DMS153 (cell line): ENCODE measurements at places on chromosomes 16 and 17.
A peak's percentile ranks its signal among the peaks of the same experiment; 100 is the strongest.

DNA sequence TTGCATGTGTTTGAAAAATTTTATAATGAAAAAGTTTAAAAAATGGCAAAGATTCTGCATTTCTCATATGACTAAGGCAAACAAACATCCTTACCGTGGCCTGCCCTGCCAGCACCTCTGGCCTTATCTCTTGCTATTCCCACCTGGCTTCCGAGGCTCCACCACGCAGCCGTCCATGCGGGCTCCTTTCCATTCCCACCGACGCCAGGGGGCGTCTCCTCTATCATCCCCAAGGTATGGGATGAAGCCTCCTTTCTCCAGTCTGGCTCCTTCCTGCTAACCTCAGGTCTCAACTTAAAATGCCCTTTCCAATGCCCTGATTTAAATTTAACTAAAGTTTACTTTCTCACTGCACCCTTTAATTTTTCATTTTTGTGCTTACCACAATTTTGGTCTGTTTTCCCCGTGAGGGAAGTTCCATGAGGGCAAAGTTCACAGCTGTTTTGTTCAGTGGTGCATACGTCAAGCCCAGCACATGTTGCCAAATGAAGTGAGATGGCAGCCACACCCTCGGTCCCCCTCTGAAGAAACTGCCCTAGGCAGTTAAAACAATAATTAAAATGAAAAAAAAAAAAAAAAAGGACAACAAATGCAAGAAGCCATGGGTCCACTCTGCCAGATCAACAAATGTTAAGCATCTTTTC, 13.3 kb upstream of the SDK2 start:
- no peak for DNase-seq

DNA sequence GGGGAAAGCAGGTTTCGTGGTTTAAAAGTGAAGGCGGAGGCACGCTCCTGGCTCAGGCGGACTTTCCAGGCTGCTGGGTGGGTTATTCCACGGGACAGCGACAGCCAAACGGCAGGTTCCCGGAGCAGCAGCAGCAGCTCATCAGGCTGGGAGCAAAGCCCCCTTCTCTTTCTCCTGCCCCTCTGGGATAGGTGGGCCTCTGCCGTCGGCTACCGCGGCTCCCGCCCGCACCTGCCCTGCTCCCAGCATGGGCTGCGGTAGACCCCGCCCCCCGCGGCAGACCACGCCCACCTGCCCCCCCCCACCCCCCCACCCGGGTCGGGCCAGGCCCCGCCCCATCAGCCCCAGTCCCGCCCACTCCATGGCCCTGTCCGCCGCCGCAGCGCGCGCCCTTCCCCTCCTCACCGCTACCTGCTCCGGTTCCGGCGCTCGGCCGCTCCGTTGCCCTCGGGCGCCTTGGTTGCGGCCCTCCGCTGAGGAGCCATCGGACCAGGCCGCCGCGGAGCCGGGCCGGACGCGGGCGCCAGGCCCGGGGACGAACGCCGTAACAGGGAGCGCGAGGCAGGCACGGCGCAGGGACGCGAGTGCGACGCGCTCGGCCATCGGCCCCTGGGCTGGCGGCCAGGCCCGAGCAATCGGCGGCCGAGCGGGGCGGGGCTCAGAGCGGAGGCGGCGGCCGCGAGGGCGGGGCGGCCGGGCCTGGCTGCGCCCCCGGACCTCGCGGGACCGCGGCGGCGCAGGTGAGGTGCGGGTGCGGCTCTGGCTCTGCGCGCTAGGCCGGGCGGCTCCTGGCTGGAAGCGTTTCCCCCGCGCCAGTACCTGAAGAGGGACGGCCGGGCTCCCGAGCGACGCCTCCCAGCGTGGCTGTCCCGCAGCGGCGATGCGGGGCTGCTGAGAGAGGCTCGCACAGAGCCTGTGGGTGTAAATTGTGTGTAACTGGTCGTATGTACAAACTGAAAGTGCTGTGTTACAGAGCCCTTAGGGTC, at the start of the genes HEXD and OGFOD3:
HEXD (plus strand) TSS at position 347 of the 986 bp plus-strand sequence. CDS start 1,453 bp downstream, outside the sequence.
OGFOD3 (minus strand) TSS at position 586 of the 986 bp plus-strand sequence; CDS start at position 485, 101 bp downstream.
- peak; percentile 41 for DNase-seq

DNA sequence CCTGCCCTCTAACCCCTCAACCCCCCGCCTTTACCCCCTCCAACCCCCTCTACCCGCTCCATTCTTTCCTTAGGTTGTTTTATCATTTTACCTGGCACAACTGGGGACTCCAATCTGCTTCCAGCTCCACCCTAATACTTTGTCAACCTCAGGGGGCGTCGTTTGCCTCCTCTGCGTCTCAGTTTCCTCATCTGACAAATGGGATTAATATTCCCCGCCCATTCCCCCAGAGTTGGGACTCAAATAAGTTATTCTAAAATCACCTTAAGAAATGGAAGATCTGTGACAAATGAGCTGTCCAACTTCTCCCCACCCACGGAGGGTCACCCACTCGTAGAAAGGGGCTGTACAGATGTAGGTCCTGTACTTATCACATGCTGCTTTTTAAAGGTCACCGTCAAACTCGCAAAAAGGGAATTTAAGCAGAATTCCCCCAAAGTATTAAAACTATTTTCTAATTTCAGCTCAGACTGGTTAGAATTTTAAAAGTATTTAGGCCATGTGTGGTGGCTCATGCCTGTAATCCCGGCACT, 40.6 kb upstream of the CPNE2 start:
- no peak for DNase-seq

DNA sequence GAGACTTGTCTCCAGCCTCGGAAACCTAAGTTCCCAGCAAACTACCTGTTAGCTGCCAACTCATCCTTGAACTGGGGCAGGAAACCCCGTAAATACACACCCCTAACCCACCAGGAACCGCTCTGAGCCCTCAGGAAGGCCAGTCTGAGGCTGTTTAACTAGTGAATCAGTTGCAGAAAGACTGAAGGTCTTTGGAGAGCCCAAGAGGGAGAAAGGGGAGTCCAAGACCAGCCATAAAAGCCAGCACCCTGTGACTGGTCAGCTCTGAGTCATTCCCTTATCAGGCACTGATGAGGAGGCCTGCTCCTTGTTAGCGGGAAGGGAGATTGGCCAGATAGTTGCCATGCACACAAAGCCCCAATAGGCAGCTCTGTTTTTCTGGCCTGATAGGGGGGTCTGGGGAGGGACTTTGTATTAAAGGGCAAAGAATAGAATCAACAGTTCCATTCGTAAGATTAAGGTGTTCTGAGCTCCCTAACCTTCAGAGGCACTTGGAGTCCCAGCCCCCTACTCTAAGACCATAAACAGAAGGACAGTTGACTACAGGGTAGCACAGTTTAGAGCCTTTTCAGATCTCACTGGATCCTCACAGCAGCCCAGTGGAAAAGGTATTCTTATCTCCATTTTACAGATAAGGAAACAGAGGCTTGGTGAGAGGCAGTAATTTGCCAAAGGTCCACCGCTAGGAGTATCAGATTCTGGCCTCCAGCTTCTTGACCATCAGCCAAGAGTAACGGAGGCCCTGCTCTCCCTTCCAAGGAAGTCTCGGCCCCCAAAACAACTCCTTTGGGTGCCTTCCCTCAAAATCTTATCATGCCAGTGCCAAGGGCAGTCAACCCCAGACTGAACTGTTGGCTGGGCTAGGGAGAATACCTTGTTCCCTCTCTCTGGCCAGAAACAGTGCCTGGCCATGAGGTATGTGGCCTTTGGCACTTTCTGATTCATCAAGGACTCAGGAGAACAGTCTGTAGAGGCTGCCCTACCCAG, 2.2 kb upstream of the KRT19 start:
- no peak for DNase-seq

DNA sequence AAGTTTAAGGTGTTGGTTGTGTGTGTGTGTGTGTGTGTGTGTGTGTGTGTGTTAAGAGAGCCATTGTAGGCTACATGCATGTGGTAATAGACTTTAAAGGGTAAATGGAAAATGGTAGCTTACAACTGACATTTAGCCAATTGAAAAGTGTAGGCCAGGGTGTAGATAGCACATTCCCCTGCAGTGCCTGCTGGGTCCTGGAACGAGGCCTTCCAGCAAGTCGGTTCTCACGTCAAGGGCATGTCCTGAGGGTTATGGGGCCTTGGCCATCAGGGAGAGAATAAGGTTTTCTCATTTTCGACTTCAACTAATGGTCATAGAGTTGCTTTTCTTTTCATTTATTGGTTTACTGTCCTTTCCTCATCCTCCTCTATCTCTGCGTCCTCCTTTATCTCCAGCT, 65.1 kb downstream of the RPTOR start:
- no peak for DNase-seq

GRCh38 chr16:67431775-67432505, 1.0 kb downstream of the HSD11B2 start:
- DNase-seq: peak; percentile 50

DNA sequence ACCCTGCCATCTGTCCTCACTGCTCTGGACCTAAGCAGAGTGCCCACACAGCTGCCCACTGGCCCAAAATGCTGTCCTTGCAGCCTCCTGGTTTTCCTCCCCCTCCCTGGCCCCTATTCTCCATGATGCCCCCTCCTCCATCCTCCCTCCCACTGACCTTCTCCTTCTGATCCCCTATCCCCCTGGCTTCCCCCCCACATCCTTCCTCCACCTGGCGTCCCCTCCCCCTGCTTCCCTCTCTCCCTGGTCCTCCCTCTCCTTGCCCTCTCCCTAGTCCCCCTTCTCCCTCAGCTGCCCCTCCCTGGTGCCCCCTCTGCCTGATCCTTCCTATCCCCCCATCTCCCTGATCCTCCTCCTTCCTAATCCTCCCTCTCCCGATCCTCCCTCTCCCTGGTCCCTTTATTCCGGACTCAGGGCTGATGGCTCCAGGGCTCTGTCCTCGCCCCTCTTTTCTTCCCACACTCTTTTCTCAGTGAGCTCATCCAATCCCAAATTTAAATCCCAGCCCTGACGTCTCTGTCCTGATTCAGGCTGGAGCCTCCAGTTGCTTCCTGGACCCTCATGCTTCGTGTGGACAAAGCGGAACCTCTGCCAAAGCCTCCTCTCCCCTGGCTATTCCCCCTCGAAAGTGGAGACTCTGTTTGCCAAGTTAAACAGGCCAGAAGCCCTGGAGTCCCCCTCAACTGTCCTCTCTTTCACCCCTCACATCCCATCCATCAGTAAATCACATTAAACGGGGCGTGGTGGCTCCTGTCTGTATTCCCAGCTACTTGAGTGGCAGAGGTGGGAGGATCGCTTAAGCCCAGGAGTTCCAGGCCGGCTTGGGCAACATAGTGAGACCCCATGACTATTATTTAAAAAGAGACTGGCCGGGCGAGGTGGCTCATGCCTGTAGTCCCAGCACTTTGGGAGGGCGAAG, 18.1 kb upstream of the RHBDF2 start:
- no peak for DNase-seq

DNA sequence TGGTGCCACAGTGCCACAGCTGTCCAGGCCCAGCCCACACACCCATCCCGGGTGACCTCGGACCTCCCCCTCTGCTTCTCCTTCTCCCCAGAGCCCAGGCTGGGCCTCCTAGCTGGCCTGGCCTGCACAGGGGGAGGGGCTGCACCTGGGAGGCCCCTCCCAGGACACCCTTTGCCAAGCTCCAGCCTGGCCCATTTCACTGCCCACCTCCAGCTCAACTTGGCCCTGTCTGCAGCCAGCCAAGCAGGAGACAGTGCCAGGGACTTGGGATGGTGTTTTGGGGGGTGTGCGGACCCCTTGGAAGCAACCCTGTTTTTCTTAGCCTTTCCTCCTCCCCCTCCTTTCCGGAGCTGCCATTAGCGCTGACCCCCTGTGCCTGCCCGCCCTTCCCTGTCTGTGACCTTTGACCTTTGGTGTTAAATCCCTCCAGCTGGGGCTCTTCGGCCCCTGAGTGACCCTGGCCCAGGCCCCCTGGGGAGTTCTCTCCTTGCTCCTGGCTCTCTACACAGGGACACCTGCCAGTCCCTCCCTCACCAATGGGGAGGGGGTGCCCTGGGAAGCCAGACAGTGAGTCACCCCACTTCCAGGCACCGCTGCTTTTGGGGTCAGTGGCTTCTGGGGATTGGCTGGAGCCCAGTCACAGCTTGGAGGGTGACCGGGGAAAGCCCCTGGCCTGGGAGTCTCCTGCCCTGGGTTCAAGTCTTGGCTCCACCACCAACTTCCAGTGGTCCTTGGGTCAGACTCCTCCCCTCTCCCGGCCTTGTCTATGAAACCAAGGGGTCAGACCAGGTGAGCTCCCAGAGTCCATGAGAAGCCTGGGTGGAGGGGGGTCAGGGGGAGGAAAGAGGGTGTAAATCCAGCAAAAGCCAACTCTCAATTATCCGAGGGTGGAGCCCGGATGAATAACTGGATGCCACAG, 1.9 kb downstream of the GLIS2 start:
- DNase-seq: no peak

DNA sequence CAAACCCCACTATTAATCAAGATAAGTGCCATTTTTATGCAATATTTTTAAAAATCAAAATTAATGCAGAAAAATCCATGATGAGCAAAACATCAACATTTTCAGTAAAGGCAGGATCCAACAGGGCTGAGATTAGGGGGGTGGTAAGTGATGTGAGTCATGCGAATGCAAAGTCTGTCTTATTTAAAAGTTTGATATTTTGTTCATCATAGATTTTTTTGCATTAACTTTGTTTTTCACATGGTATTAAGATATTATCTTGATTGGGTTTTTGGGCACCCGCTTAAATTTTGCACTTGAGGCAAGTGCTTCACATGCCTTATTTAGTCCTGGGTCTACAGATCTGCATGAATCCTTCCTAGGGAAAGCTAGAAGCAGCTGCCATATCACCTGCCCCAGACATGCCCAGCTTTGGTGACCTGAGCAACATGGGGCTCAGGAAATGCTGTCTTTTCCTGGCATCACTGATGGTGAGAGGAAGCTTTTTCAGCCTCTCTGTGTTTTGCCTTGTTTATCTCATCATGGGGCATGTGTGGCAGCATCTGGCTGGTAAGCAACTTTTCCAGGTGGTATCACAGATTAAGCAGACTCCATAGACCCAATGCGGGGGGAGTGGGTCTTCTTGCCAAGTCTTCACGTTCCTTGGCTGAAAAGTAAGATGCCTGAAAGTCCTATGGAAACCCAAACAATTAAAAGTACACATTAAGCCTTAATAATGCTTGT, 57.6 kb upstream of the NFAT5 start:
- no peak for DNase-seq

- no peak for DNase-seq
Measured at GRCh38 chr16:75754141-75754540, 27.9 kb upstream of the CPHXL start.

DNA sequence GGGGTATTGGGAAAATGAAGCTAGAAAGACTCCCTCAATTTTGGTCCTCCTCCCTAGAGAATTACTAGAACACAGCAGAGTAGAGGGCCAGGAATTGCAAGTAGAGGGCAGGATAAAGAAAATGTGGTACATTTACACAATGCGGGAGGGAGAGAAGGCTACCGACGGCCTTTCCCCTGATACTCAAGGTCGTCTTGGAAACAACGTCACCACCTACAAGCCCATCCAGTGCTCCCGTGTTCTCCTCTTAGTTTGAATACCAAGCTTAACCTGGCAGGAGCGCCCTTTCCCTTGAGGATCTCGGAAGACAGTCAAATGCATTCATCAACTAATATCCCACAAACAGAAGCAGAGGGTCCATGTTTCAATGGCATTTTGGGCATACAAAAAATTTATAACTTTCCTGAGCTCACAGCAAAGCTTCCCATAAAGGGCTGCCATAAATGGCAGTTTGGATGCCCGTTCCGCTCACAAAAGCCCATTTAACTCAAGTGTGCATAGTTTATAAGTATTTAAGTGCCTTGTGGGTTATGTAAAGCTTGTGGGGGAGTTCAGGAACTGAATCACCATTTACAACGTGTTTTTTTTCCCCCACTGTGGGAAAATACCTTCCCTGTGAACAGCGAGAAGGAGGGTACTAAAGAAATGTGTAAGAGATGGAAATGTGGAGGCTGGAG, 414.6 kb downstream of the SLC39A11 start:
- no peak for DNase-seq
